Esophagus squamous epithelium (tissue), 5 donors: ENCODE measurements at places on chromosomes 12 and 14.

DNA sequence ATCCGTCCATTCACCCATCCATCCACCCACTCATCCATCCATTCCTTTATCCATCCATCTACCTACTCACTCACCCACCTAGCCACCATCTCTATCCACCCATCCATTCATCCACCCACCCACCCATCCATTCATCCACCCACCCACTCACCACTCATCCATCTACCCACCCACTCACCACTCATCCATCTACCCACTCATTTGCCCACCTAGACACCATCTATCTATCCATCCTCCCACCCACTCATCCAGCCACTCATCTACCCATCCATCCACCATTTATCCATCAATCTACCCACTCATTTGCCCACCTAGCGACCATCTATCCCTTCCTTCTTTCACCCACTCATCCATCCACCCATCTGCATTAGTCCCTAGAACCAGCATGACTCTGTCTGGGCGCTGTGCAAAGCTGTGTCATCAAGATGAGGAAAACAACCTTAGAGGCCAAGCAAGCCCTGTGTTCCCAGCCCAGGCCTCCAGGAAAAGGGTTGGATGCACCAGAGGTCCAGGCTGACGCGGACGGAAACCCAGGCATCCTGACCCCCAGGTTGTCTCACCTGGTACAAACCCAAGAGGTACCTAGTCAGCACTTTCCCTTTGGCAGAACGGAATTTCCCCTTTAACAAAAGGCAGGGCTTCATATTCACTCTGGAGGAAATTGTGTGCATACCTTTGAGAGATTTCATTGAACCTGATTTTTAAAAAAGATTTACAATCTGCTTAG lies 73.7 kb downstream of the NOC4L start:
- no peak for DNase-seq

- DNase-seq = no peak
Measured at GRCh38 chr14:80606347-80606772, 335.2 kb downstream of the CEP128 start.

GRCh38 chr12:91923864-91924263 lies 221.8 kb downstream of the BTG1 start:
- DNase-seq = no peak

- DNase-seq = no peak
Measured at GRCh38 chr12:45435945-45436710, 220.2 kb downstream of the ANO6 start.

GRCh38 chr12:122022393-122023338 lies 982 bp downstream of the BCL7A start:
- no peak for DNase-seq

DNA sequence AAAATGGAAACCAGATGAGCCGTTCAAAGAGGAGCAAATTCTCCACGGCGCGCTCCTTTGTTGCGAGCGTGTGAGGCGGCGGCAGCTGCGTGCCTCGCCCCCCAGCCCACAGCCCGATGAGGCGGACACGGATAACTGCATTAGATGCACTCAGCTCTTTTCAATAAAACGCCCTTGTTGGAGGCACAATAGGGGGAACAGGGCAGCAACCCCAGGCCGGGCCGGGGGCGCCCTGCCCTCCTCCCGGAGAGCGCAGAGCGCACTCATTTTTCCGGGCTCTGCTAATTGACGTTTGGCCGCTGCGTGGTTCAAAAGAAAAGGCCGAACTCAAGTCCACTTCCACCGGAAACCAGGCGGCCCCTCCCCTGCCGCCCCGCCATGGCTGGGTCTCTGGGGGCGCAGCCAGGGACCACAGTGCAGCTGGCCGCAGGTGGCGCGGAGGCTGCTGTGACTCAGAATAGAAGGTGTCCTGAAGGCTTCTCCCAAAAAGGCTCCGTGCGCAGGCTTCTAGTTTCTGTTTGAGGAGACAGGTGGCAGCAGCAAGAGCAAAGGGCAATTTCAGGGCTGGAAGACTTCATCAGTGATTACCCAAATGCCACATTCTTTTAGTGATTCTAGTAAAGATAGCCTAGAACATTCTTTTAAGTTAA lies 29.0 kb upstream of the SMOC1 start:
- no peak for DNase-seq

DNA sequence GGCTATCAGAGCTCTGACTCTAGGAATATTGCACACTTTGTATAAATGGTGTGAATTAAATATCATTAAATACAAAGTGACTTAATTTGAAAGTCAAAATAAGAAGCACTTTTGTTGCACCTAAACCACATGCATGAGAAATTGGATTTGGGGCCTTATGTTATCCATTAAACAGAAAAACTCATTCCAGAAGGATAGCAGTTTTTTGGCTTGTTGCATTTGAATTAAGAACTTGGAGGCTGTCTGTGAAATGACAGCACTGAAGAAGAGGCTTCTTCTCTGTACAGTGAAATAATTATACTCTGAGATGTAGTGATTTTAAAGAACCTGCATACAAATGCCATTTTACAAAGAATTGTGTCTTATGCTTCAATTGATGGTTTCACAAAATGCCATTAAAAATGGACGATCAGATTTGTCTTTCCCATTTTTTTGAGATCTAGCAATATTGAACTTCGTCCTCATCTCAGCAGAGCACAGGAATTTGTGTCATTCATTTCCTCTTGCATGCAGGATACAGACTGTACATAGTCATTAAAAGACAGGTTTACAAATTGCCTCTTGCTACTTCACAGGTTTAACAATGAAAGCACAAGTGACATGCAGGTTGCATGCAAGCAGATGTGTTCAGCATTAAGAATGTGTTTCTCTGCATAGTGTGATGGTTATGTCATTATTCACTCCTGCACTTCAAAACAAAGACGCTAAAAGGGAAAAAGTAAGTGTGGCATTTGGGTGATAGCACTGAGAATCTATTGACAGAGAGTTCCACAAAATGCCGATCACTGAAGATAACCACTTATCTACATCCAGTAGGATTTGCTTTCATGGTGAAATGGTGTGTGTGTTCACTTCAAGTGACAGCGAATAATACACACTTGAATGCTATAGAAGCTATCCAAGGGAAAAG lies 35.9 kb upstream of the PYGL start:
- no peak for DNase-seq

DNA sequence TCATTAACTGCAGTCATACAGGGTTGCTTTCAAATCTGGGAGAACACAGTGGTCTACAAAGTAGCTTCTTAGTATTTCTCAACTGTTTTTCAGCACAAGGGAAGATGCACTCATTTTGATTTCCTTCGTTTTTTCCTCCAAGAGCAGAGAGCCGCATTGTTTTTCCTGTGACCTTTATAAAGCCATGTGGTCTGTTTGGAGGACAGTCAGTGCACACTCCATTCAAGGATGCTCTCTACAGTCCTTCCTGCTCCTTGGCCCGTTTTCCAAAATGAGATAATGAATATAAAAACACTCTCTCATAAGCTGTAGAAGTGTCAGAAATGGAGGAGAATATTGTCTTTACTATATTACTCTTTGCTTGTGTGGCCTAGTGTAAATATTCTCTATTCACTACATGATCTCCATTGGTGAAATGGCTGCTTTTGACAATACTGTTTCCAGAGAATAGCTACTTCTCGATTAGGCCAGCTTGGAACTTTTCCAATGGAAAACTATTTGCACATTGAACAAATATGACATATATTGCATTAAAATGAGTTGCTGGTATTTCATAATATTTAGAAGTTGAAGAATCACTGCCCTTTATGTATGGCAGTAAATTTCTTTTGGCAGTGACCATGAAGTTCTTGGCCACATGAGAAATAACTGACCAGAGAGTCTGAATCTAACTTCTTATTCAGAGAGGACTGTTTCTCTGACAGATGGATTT lies 393.1 kb upstream of the RGS6 start:
- no peak for DNase-seq
